ENCODE measurements at places on chromosomes 6 and 20. TPM values are rescaled to one million over a fixed set of nuclear protein-coding genes. Genes with fewer than 3 reads are reported as not detected.

ATP6V1G2 gene
- total RNA-seq: 0.56 TPM

HCRTR2 gene
- total RNA-seq: not detected

TCP11 gene
- total RNA-seq: not detected

PDYN gene
- not detected for total RNA-seq

ADGB gene
- total RNA-seq: not detected

PNPLA1 gene
- total RNA-seq: not detected

CNKSR3 gene
- 2.4 TPM for total RNA-seq

ENPP4 gene
- total RNA-seq: 0.07 TPM

PACSIN1 gene
- not detected for total RNA-seq

LAMA2 gene
- 0.92 TPM for total RNA-seq

CLVS2 gene
- not detected for total RNA-seq

RIPOR2 gene
- not detected for total RNA-seq

ANKRD66 gene
- not detected for total RNA-seq

SLC22A1 gene
- total RNA-seq: 0.60 TPM

GPLD1 gene
- 0.03 TPM for total RNA-seq

BPIFB4 gene
- total RNA-seq: not detected

BMP6 gene
- 2.3 TPM for total RNA-seq

DOP1A gene
- 13.0 TPM for total RNA-seq

SOX4 gene
- total RNA-seq: 24.2 TPM

FAM217A gene
- total RNA-seq: not detected

GSTA1 gene
- not detected for total RNA-seq

ZBTB2 gene
- total RNA-seq: 16.5 TPM

RIPK1 gene
- total RNA-seq: 18.8 TPM

NUP153 gene
- 48.5 TPM for total RNA-seq

TNF gene
- total RNA-seq: 10.5 TPM

FILIP1 gene
- total RNA-seq: not detected

PRRC2A gene
- 126 TPM for total RNA-seq

IL17F gene
- not detected for total RNA-seq

SAMD5 gene
- 2.6 TPM for total RNA-seq

SLC22A2 gene
- total RNA-seq: not detected

GJA1 gene
- total RNA-seq: 70.7 TPM

TPBG gene
- total RNA-seq: 46.7 TPM

GLP1R gene
- total RNA-seq: not detected

ASF1A gene
- total RNA-seq: 20.8 TPM

LGSN gene
- total RNA-seq: not detected

CRISP3 gene
- not detected for total RNA-seq

CAGE1 gene
- 0.07 TPM for total RNA-seq

MYB gene
- total RNA-seq: 0.42 TPM

KIFC1 gene
- 58.0 TPM for total RNA-seq

PPP1R16B gene
- not detected for total RNA-seq

GRIK2 gene
- total RNA-seq: not detected

CDKN1A gene
- total RNA-seq: 266 TPM

MAK gene
- not detected for total RNA-seq

CCN6 gene
- total RNA-seq: 0.11 TPM

LY6G6C gene
- not detected for total RNA-seq

QRSL1 gene
- total RNA-seq: 14.7 TPM

DEFB110 gene
- not detected for total RNA-seq

BMP7 gene
- total RNA-seq: not detected

FOXQ1 gene
- 2.8 TPM for total RNA-seq

Measured in foreskin keratinocyte (primary cell).